ENCODE measurements at places on chromosomes 12 and 14. TPM values are rescaled to one million over a fixed set of nuclear protein-coding genes. Genes with fewer than 3 reads are reported as not detected.

DNA sequence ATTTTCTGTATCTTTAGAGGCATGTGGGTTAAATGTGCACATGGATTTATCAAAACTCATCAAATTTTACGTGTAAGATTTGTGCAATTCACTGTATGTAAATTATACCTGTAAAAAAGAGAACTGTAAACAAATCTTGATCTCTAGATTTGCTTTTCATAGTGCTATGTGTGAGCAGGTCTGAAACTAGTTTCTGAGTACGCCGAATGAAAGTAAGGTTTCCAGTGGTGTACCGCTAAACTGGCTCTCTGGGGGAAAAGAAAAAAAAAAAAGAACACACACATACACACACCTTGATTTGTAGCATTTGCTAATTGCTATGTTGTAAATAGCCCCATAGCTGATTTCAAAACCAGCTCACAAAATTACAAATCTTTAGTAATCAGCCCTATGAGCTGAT lies 8.6 kb upstream of the SLC41A2 start:
- DNase-seq: no peak

DNA sequence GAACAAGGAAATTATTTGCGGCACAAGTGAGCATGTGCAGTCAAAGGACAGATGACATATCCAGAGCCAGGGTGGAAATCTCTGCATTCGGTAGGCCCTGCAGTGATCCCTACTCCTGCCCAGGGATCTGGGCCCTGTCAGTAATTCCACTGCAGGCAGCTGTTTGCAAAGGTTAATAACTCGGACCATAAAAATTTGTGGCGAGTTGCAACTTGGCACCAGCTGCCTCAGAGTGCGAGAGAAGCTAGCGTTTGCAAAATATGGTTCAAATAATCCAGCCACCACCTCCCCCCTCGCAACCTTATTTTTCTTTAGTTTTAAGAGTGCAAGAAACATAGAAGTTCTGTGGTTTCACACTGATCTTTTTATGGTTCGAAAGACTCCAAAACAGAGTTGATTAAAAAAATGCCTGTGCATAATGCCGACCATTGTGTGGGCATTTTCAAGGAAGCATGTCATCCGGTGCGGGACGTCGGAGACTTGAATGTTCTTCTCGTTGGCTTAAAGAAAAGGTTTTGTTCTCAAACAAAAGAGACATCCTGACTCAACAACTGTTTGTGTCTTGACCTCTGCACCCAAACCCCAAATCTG lies 224.5 kb downstream of the BCL11B start:
- peak; percentile 51 for DNase-seq

DNA sequence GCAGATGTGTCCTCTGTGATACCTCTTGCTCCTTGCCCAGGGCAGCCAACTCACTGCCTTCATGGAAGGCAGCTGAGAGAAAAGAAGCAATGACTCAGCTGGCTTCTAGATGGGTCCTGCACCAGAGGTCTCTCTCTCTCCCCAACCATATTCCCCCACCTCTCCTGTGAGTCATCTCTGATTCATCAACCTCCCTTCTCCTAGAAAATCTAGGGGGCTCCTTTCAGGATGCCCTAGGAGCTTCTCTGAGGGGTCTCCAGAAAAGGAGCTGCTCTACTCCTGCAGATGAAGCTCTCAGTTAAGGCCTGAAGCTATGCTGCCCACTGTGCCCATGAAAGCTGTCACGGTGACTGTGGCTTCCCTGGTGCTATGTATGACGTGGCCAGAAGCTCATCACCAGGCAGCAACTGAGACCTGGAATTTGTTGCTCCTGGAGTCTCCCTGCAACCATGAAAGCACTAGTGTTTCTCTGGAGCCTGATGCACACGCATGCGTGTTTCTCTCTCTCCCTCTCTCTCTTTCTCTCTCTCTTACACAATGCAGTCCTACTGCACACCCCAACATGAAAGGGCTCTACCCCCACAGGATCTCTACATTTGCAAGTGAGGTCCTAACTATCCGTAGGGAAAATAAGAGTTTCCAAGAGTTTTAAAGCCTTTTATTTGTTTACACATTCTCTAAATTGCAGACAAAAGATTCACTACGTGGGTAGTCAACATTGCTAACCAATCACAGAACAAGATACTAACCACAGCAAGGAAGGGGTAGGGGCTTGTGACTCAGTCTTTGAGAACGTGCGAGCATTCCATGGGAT lies 285.3 kb downstream of the DPF3 start:
- DNase-seq: no peak

- DNase-seq: no peak
Observed at GRCh38 chr12:123937707-123938591, 34.7 kb downstream of the CCDC92 start.

GRCh38 chr14:90513161-90514014 lies 116.6 kb downstream of the CALM1 start:
- peak; percentile 91 for DNase-seq

DNA sequence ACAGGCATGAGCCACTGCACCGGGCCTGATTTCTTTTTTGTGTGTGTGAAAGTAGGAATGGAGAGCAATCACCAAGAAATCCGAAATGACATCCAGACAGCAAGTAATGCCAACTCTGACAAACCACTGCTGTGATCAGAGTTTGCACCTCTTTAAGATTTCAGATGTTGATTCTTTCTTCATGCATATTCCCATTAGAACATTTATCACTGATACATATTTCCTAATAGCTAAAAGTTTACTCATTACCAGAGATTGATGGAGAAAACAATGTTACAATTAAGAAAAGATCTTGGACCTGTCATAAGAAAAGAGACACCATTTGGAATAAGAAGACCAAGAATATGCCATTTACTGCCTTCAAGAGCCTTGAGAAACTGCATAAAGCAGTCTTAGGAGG lies 217.0 kb upstream of the MGAT4C start:
- DNase-seq: no peak

- no peak for DNase-seq
Observed at GRCh38 chr12:5402009-5402935, 29.6 kb upstream of the NTF3 start.

GRCh38 chr14:68233101-68233784 lies 413.7 kb downstream of the RAD51B start:
- no peak for DNase-seq

GRCh38 chr14:60485598-60486251 lies at the start of gene C14orf39:
Gene C14orf39 (minus strand): TSS chr14:60486063. CDS start chr14:60485078, 985 bp downstream.
- DNase-seq: peak; percentile 29

DNA sequence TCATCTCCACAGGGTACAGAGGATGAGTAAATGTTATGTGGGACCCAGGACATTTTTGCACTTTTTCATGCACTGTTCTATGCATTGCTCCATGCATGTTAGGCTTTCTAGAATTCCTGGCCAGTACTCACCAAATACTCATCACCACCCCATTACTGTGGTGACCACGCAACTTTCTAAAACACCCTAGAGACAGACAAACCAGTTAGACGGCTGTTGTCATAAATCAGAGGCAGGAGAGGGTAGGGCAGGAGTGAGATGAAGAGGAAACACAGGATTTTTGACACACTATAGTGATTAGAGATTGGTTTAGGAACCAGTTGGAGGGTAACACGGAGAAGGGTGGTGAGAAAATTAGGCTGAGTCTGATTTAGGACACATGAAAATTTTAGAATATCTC lies 59.3 kb downstream of the IFNG start:
- no peak for DNase-seq

- no peak for DNase-seq
Observed at GRCh38 chr14:39232554-39233415, 930 bp upstream of the MIA2 start.

- DNase-seq: no peak
Observed at GRCh38 chr12:18192119-18192518, 69.2 kb upstream of the PIK3C2G start.

The CLEC2B gene
- total RNA-seq: 13.0 TPM

Data from SK-MEL-5 (cell line).